Ascending aorta (tissue), 2 donors: ENCODE measurements at places on chromosomes 3 and 15. TPM values are rescaled to one million over a fixed set of nuclear protein-coding genes. Genes with fewer than 3 reads are reported as not detected.

ZIC1 gene
- total RNA-seq: 1.5 TPM

AP3B2 gene
- total RNA-seq: not detected

HIGD2B gene
- total RNA-seq: not detected

DNA sequence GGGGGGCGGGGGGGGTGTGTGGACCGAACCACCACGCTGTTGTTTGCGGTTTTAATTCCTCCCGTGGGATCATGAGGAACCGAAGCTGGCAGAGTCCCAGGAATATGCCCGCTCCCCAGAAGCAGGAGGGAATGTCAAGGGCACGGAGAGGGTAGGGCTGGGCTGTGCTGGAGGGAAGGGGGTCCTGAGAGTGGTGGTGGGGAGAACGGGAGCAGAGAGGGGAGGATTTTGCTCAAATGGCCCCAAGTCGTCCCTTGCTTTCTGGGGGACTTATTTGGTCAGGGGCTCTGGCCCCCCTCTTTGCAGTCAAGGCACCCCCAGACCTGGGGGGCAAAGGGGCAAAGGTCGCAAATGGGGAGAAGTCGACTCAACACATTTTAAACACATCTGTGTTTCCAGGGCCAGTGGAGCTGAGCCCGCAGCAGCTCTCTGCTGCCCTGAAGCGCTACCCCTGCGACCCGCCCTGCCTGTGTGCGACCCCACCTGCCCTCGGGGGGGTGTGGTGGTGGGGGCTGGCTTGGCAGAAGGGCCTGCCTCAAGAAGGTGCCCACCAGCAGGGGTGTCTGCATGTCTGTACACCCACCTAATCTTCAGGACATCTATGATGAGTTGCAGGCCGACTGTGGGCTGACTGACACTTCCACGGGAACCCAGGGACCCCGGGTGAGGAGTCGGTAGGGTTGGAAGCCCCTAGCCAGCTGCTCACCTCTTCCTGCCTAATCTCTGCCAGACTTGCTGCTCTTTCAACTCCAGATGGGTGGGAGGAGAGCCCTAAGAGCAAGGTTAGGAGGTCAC lies 602 bp upstream of the ATP2B2 start:
- DNase-seq: no peak

DNA sequence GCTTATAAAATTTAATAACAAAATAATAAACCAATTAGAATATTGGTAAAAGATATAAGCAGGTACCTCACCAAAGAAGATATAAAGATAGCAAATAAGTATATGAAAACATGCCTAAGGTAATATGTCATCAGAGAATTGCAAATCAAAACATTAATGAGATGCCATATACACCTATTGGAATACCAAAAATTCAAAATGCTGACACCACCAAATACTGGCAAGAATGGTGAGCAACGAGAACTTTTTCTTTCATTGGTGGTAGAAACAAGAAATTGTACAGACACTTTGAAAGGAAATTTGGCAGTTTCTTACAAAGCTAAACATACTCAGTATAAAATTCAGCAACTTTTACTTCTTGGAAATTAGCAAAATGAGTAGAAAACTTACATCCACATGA lies 346.9 kb upstream of the ROBO1 start:
- DNase-seq: no peak

GRCh38 chr3:189586941-189587663 lies 44.1 kb upstream of the TP63 start:
- DNase-seq: no peak

GRCh38 chr3:153219146-153219545 lies 57.1 kb downstream of the RAP2B start:
- no peak for DNase-seq

DNA sequence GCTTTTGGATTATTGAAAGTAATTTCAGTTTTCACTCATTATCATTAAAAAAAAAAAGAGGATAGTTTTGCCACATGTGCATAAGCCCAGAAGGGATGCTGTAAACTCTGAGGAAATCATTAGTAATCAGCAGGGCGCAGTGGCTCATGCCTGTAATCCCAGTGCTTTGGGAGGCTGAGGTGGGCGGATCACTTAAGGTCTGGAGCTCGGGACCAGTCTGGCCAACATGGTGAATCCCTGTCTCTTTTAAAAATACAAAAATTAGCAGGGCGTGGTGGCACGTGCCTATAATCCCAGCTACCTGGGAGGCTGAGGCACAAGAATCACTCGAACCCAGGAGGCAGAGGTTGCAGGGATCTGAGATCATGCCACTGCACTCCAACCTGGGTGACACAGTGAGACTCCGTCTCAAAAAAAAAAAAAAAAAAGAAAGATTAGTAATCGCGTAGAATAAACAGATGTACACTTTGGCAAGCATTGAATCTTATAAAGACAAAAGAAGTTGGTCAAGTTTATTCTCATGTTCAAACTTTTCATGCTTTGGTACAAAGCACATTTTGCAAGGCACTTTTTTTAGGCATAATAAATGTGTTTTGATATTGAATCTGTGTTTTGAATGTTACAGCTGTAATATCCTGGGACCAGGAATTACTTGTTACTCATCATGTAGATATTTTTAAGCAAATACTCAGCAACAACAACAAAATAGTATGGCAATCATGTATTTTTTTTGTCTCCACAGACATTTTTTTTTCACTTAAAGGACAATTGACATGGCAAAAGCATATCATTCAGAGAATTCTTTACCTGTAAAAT lies 93.2 kb upstream of the AGTR1 start:
- no peak for DNase-seq

DNA sequence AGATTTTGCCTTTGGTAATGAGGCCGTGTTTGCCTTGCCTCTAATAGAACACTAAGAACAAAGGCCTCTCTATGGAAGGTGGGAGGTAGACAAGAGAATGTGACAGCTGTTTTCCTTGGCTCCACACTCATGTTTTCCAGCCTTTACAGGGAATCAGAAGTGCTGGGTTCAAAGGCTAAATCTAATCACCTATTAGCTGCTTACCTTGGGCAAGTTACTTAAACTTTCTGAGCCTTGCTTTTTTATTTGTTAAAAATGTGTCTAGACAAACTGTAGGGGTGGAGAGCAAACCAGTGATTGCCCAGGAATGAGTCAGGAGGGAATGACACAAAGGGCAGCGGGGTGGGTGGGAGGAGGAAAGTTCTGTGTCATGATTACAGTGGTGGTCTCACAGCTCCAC lies 179.0 kb downstream of the P3H2 start:
- no peak for DNase-seq

GRCh38 chr15:61524545-61524944 lies 295.4 kb upstream of the RORA start:
- no peak for DNase-seq
